Naive thymus-derived CD8-positive, alpha-beta T cell (primary cell): ENCODE measurements at places on chromosomes 6 and 20.
A peak's percentile ranks its signal among the peaks of the same experiment; 100 is the strongest.

- H3K36me3 ChIP-seq = peaks cover 6% of the 10 kb centered on the region
- H3K27ac ChIP-seq = no peak within 1 kb of the TSS
- peaks cover 11% of the 10 kb centered on the region for H3K4me1 ChIP-seq
- DNase-seq = no peak
Observed at GRCh38 chr6:17392978-17393891, at the start of gene CAP2. Gene CAP2 (plus strand): TSS chr6:17393595. CDS start chr6:17421556, 27,961 bp downstream.

GRCh38 chr20:56249244-56249955 lies 868 bp downstream of the MC3R start:
- H3K4me1 ChIP-seq = peaks cover 3% of the 10 kb centered on the region
- H3K27ac ChIP-seq = peak overlapping the region; percentile 11
- no peak overlapping the region for H3K4me3 ChIP-seq
- peaks cover 16% of the 10 kb centered on the region for H3K27me3 ChIP-seq
- no peak for DNase-seq
- H3K36me3 ChIP-seq = no peaks in the 10 kb centered on the region

GRCh38 chr6:111481836-111482187 lies 1.2 kb downstream of the REV3L start:
- H3K27ac ChIP-seq = peak overlapping the region; percentile 100
- peaks cover 53% of the 10 kb centered on the region for H3K4me1 ChIP-seq
- H3K36me3 ChIP-seq = no peaks in the 10 kb centered on the region
- no peaks in the 10 kb centered on the region for H3K27me3 ChIP-seq
- peak overlapping the region; percentile 97 for H3K4me3 ChIP-seq
- DNase-seq = no peak

DNA sequence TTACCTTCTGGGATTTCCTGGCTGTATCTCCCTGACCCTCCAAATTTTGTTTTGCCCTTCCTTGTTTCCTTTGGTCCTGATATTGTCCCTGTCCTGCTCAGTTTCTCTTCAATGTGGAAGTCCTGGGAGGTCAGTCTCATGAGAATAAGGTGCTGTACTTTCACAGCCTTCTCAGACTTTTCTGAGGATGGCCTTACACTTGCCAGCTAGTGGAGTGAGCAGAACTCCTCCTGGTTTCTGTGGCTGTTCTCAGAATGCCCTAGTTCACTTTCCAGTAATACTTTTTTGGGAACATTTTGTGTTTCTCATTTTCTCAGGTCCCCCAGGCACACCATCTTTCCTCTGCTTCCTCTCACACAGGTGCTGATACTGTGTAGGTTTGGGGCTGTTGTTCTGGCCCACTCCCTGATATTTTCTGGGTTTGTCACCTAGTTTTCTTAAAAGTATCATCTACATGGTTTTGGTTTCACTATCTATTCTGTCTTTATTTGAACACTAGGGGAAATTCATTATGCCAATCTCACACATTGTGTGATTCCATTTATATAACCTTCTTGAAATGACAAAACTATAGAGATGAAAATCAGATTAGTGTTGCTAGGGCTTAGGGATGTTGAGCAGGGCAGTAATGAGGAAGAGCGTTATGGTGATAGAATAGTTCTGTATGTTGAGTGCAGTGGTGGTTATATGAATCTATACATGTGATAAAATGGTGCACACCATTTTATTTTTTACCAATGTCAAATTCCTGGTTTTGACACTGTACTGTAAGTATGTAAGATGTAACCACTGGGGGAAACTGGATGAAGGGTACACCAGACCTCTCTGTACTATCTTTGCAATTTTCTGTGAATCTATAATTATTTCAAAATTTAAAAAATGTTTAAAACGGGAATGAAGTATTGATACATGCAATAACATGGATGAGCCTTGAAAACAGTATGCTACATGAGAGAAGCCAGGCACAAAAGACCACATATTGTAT lies 27.2 kb upstream of the BRPF3 start:
- H3K36me3 ChIP-seq = peaks cover 3% of the 10 kb centered on the region
- H3K4me1 ChIP-seq = peaks cover 15% of the 10 kb centered on the region
- peak overlapping the region; percentile 49 for H3K27ac ChIP-seq
- no peaks in the 10 kb centered on the region for H3K27me3 ChIP-seq

- DNase-seq = no peak
- peaks cover 72% of the 10 kb centered on the region for H3K27me3 ChIP-seq
- peaks cover 5% of the 10 kb centered on the region for H3K4me1 ChIP-seq
- H3K27ac ChIP-seq = no peak overlapping the region
- H3K36me3 ChIP-seq = no peaks in the 10 kb centered on the region
Observed at GRCh38 chr6:17276766-17277165, 4.4 kb upstream of the RBM24 start.

- no peak overlapping the region for H3K27ac ChIP-seq
- DNase-seq = no peak
- no peaks in the 10 kb centered on the region for H3K27me3 ChIP-seq
- no peaks in the 10 kb centered on the region for H3K4me1 ChIP-seq
- H3K4me3 ChIP-seq = no peak overlapping the region
- peaks cover 78% of the 10 kb centered on the region for H3K36me3 ChIP-seq
Observed at GRCh38 chr6:152273002-152273401, 364.2 kb downstream of the SYNE1 start.

- no peak overlapping the region for H3K27ac ChIP-seq
- H3K4me3 ChIP-seq = no peak overlapping the region
Observed at GRCh38 chr6:101294676-101295075, 98.8 kb upstream of the GRIK2 start.

DNA sequence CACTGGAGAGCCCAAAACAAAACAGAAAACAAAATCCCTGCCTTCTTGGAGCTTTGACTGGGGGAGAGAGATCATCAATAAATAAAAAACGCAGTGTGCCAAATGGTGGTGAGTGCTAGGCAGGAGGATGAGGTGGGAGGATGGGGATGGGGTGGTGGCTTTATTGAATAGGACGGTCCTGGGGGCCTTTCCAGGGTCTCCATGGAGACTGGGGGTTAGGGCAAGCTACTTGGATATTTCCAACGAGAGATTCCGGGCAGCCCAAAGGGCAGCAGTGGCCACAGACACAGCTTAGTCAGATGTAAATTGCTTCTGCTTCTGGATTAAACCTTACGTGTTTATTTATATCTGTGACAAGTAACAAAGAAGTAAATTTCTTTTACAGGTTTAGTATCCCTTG lies 700.1 kb downstream of the QKI start:
- peaks cover 32% of the 10 kb centered on the region for H3K27me3 ChIP-seq
- no peak for DNase-seq
- H3K36me3 ChIP-seq = no peaks in the 10 kb centered on the region
- H3K27ac ChIP-seq = no peak overlapping the region

- no peaks in the 10 kb centered on the region for H3K36me3 ChIP-seq
Observed at GRCh38 chr20:54044156-54044555, 26.2 kb downstream of the BCAS1 start.

DNA sequence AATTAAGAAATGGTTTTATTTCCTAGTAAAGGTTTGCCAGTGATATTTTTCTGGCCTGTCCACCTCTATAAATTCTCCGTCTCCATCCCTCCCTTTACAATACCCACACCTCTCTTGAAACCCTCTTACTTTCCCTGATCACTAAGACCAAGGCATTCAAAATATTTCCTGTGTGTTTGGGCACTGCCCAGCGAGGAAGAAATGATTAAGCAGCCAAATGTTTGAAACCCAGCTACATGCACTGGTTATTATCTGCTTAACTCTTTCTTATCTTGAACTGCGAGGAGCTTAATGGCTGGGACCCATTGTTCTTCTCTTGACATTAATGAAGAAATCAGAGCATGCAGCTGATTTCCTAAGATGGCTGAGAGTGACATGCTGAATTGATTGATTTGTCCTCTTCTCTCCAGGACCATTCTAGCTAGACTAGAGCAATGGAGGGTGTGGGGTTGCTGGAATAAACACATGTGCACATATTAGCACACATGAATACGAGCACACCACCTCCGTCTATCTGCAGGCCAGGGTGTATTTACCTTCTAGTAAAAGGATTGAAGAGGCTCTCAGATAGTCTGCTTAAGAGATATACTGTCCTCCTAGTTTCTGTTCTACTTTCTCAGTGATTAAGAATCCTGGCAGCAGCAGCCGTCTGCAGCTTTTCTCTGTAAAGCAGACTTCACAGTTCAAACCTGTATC lies 46.1 kb upstream of the PRDM1 start:
- no peaks in the 10 kb centered on the region for H3K4me1 ChIP-seq
- H3K4me3 ChIP-seq = no peak overlapping the region
- H3K27me3 ChIP-seq = peaks cover 9% of the 10 kb centered on the region
- no peak for DNase-seq
- H3K36me3 ChIP-seq = no peaks in the 10 kb centered on the region

DNA sequence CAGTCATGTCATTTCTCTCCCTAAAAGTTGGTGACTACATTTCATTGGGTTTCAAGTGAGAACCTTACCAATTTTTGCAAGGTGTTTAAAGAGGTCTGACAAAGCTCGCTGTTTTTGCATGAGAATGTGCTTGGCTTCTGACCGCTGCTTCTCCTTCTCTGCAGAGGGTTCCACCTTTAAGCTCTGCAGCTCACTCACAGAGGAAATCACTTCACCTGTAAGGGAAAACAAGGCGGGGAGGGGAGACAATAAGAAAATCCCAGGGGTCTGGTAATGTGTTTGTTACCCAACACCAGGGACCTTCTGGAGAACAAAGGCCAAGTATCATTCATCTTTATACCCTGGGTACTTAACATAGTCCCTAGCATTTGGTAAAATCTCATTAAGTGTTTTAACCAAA lies 40.0 kb upstream of the LYRM2 start:
- DNase-seq = no peak
- no peak overlapping the region for H3K27ac ChIP-seq
- no peak overlapping the region for H3K4me3 ChIP-seq
- no peaks in the 10 kb centered on the region for H3K4me1 ChIP-seq
- H3K36me3 ChIP-seq = peaks cover 12% of the 10 kb centered on the region

DNA sequence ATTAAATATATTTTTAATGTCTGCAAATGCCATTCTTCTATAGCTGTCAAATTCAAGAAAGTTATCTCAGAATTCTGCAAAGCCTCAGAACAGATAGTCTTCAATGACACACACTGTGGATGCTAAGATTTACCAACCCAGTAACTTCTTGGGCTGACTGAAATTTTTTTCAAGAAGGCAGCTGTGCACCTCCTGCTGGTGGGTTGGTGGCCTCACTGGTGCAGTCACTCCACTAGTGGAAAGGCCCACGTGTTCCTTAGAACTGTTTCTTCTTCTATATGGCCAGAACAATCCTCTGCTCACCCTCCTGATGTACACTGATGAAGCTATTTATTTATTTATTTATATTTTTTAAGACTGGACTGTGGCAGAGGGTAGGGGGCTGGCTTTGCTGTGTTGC lies 28.1 kb upstream of the MTCL3 start:
- no peaks in the 10 kb centered on the region for H3K36me3 ChIP-seq
- H3K27ac ChIP-seq = no peak overlapping the region
- no peak for DNase-seq
- H3K27me3 ChIP-seq = peaks cover 30% of the 10 kb centered on the region
- H3K4me1 ChIP-seq = no peaks in the 10 kb centered on the region
- H3K4me3 ChIP-seq = no peak overlapping the region

DNA sequence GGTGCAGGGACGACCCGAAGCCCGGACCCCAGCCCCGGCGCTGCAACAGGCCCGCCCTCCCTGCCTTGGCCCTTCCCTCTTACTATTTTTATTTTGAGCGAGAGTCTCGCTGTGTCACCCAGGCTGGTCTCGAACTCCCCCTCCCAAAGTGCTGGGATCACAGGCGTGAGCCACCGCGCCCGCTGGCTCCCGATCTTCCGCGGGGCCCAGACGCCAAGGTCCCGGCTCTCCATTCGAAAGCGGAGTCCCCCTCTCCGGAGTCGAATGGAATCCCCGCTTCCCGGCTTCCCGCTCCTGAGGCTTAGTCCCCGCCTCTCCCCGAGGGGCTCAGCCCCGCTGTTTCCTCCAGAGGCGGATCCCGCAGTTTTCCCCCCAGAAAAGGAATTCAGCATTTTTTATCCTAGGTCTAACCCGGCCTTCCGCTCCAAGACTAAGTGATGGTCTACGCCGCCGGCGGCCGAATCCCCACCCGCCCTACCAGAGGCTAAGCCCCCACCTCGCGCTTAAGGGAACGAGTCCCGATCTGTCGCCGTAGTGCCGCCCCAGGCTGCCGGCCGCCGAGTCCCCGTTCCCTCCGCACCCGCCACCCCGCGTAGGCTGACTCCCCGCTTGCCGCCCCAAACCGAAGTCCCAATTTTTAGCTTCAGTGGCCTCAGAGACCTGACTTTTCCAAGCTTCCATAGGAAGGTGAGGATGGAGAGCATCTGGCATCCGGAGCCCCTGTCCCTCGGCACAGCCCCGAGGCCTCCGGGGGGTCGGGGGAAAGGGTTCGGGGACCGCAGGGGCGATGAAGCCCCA lies 11.5 kb upstream of the TMC2 start:
- H3K4me3 ChIP-seq = peak overlapping the region; percentile 87
- peak overlapping the region; percentile 92 for H3K27ac ChIP-seq
- H3K36me3 ChIP-seq = no peaks in the 10 kb centered on the region
- peak; percentile 26 for DNase-seq
- peaks cover 2% of the 10 kb centered on the region for H3K27me3 ChIP-seq

GRCh38 chr6:108838101-108838717 lies 10.0 kb upstream of the ARMC2 start:
- no peak overlapping the region for H3K27ac ChIP-seq
- no peaks in the 10 kb centered on the region for H3K27me3 ChIP-seq
- peaks cover 7% of the 10 kb centered on the region for H3K4me1 ChIP-seq
- H3K36me3 ChIP-seq = no peaks in the 10 kb centered on the region
- DNase-seq = no peak
- no peak overlapping the region for H3K4me3 ChIP-seq

DNA sequence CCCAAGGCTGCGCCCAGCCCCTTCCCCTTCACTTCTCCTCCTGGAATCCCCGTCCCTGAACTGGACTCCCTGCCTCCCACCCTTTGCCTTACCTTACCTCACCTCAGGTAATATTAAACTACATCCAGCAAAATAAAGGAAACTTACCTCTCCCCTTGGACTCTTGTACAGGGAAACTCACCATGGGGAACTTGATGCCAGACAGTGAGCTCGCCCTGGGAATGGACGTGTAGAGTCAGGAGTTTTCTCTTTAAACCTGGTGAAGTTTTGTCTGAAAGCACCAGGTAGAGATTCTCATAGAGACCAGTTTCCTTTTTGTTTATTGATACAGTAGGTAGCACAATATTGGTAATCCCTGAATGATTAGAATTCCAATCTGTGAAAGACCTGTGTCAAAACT lies 544 bp upstream of the HLA-C start:
- peaks cover 55% of the 10 kb centered on the region for H3K4me1 ChIP-seq
- H3K36me3 ChIP-seq = peaks cover 31% of the 10 kb centered on the region
- peak overlapping the region; percentile 96 for H3K4me3 ChIP-seq
- peak overlapping the region; percentile 100 for H3K27ac ChIP-seq
- H3K27me3 ChIP-seq = no peaks in the 10 kb centered on the region
- no peak for DNase-seq

DNA sequence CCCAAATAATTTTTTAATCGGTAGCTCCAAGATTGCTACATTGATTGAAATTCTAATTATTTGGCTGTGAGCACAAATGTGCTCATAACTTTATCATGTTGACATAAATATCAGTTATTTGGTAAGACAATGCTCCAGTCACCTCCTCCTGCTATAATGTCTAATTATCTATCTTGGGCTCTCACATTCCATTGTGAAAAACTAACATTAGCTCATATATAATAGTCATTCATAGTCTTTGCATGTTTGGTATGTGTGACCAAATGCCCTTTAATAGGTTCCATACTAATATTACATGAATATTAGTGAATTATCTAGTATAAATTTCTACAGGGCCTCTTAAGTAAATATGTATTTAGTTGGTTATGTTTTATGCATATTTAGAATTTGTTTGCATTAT lies 185.6 kb upstream of the MCHR2 start:
- no peak overlapping the region for H3K4me3 ChIP-seq
- H3K4me1 ChIP-seq = no peaks in the 10 kb centered on the region
- H3K27ac ChIP-seq = no peak overlapping the region
- H3K27me3 ChIP-seq = peaks cover 5% of the 10 kb centered on the region

- no peaks in the 10 kb centered on the region for H3K27me3 ChIP-seq
- DNase-seq = no peak
- no peaks in the 10 kb centered on the region for H3K4me1 ChIP-seq
- H3K36me3 ChIP-seq = peaks cover 19% of the 10 kb centered on the region
- no peak overlapping the region for H3K27ac ChIP-seq
Observed at GRCh38 chr20:19397226-19397625, 184.8 kb downstream of the SLC24A3 start.
